ENCODE measurements at places on chromosomes 1 and 21.
A peak's percentile ranks its signal among the peaks of the same experiment; 100 is the strongest.

DNA sequence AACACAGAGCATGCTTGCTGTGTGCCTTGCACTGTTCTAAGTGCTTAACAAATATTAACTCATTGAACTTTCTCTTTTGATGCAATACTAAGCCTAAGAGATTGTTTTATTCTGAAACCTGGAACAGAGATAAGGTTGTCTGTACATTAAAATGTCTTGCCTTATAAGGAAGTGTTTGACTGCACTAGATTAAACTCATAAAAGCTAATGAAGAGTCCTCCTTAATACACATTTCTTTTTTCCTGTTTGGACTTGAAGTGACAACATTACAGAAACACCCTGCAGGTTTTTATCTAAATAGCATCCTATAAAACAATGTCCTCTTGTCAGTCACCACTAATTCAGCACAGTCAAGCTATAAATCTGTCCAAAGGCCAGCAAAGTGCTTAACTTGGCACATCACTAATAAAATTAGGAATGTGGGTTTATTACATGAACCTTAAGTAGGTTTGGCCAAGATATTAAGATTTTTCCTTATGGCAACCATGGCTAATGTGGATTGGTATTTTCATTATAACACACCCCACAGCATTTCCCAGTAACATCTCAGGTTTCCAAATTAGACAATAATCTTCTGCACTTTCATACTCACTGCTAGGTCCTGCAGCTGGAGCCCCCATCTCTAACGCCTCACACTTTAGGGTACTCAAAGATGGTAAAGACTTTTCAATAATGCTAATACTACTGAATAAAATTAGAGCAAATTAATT, 389.7 kb downstream of the LMO4 start:
- no peak for DNase-seq

- no peak for DNase-seq
Measured at GRCh38 chr1:8065369-8065768, 39.3 kb upstream of the ERRFI1 start.

GRCh38 chr1:7644086-7644485, 127.0 kb upstream of the VAMP3 start:
- no peak for DNase-seq

GRCh38 chr1:74767490-74767889, 34.5 kb downstream of the TYW3 start:
- no peak for DNase-seq

DNA sequence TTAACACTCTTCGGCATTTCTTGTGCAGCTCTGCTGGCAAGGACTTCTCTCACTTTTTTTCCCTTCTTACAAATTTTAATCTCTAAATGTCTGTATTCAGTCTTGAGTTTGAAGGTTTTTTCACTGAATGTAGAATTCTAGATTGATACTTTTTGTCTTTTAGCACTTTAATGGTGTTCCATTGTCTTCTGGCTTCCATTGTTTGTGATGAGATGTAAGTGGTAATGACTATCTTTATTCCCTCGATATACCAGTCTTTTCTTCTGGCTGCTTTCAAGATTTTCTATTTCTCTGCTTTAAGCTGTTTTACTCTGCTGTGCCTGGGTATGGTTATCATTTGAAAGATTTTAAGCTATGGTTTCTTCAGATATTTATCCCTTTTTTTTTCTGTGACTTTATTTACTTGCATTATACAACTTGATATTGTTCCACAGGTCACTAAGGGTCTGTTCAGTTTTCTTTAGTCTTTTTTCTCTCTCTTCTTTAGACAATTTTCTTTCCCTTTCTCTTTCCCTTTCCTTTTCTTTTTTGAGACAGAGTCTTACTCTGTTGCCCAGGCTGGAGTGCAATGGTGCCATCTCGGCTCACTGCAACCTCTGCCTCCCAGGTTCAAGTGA, 35.8 kb downstream of the DYRK1A start:
- DNase-seq = no peak

DNA sequence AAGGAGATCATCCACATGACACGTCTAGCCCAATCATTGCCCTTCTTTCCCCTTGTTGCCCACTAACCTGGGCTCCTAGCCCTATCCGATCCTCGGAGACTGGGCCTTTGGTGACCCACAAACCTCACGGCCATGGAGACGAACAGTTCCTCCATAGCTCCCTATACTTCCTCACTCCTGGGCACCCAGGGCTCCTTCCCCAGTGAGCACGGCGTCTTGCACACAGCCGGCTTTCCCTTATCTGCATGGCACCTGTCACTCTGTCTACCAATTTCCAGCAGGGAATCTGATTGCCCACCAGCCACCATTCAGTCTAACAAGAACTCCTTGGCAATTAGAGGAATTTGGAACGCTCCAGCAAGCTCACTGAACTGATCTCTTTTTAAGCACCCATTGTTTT, 3.1 kb downstream of the GNG4 start:
- DNase-seq = no peak

DNA sequence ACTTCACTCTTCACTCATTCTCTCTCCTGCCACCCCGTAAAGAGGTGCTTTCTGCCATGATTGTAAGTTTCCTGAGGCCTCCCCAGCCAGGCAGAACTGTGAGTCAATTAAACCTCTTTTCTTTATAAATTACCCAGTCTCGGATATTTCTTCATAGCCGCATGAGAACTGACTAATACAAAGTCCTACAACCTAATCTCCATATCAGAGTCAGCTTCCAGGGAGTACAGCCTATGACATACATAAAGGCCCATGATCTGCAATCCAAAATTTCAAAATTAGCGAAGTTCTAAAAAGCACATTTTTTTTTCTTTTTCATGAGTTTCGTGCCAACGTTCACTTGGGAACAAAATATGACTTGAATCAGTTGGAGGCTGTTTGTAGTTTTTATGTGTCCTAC, 256.9 kb upstream of the DUSP10 start:
- no peak for DNase-seq

GRCh38 chr1:212595229-212595628, 13.3 kb upstream of the ATF3 start:
- DNase-seq = no peak

GRCh38 chr1:85898861-85899260, 190.6 kb upstream of the ZNHIT6 start:
- no peak for DNase-seq

- no peak for DNase-seq
Measured at GRCh38 chr1:187032316-187032981, 203.7 kb downstream of the PLA2G4A start.

- no peak for DNase-seq
Measured at GRCh38 chr1:31216016-31216415, 23.7 kb downstream of the NKAIN1 start.

DNA sequence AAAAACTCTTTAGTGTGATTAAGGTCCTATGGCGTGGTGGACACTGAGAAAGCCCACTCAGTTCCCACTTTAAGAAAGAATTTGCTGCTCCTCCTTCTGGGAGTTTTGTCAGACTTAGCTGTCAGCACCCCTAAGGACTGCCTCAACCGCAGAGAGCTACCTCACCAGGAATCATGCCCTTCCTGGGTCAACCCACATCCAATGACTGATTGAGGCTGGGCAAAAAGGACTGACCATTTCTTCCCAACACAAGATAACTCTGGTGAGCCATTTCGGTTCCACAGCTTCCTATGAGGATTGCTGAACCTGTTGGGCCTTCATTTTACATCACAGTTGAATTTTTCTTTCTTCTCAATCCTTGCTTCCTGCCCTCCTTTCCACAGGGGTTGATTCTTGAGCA, 197.9 kb downstream of the NCAM2 start:
- DNase-seq = no peak

- DNase-seq = no peak
Measured at GRCh38 chr1:99660496-99660895, 14.6 kb downstream of the PALMD start.

DNA sequence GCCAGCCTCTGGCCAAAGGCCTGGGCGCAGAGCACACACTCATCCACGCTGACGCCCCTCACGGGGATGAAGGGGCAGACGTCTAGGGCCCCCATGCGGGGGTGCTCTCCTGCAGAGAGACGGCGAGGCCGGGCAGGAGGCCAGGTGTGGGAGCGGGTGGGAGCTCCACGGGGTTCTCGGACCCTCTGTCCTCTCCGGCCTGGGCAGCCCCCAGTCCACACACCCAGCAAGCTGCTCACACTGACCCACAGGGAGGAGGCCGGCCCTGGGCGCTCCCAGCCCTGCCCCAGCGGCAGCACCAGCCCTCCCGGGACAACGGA, 2.5 kb downstream of the FTCD start:
- no peak for DNase-seq

- DNase-seq = no peak
Measured at GRCh38 chr1:205923651-205924459, 19.4 kb downstream of the SLC26A9 start.

GRCh38 chr1:18142471-18142870, 34.9 kb downstream of the IGSF21 start:
- no peak for DNase-seq

GRCh38 chr21:45945868-45946210, 35.7 kb upstream of the COL6A1 start:
- no peak for DNase-seq

- DNase-seq = no peak
Measured at GRCh38 chr1:9792156-9793042, 31.4 kb downstream of the CLSTN1 start.

DNA sequence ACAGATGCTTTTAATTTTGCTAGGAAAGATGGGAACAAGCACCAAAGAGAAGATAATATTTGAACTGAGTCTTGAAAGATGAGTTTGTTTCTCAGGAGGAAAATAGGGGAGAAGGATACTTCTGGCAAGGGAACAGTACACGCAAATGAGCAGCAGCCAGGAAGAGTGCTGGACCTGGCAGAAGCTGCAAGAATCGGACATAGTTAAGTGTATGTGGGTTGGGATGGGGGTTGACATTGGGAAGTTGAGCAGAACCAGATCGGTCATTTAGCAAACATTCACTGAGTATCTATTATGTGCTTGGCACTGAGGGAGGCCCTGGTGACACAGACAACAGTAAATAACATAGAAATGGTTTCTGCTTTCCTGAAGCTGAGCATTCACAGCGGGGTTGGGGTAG, 198.8 kb downstream of the PLPP3 start:
- DNase-seq = no peak

GRCh38 chr1:183417772-183418491, at the start of gene NMNAT2:
NMNAT2 (minus strand) TSS chr1:183418380; CDS start chr1:183418267, 113 bp downstream.
- no peak for DNase-seq

- DNase-seq = no peak
Measured at GRCh38 chr1:204194771-204195170, 1.5 kb downstream of the KISS1 start.

GRCh38 chr1:229396585-229397206, 37.2 kb downstream of the ACTA1 start:
- no peak for DNase-seq

- DNase-seq = no peak
Measured at GRCh38 chr1:220529521-220530020, 1.6 kb downstream of the MARK1 start.

- no peak for DNase-seq
Measured at GRCh38 chr1:12454406-12455391, 163.3 kb downstream of the DHRS3 start.

- DNase-seq = no peak
Measured at GRCh38 chr1:76065270-76065669, 9.3 kb upstream of the ST6GALNAC3 start.

DNA sequence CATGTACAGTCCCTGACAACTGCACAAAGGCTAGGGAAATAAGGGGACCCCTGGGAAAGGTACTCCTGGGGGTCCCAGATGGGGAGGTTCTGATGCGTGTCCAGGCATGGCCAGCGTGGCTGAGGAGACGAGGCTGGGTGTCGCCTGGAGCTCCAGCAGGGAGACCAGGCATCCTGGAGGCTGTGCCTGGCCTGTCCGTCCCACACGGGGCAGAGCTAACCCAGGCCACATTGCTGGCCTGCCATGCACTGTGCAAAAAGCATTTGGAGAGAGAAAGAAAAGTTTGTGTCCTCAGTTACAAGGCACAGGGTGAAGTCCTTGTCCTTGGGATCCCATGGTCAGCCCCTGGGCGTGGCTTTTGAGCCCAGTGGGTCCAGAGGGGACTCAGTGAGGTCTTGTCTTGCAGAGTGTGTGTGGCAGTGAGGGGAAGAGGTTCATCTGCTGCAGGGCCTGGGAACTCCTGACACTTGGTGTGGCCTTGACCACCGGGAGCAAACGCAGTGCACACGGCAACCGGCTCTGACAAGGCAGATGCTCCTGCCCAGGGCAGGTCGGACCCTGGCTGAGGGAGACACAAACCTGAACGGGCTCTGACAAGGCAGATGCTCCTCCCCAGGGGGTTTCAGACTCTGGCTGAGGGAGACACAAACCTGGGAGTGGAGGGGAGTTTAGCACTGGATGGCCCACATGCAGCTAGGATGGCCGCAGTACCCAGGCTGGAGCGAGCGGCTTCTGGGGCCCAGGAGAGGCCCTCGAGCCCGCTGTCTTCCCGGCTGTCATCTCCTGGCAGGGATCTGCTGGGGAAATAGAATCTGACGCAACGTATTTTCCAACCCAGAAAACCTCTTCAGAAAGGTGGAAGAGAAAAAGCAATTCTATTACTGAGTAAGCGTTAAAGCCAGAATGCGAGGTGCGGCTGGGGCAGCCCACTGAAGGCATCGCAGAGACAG, 37.3 kb upstream of the COL18A1 start:
- DNase-seq = no peak

DNA sequence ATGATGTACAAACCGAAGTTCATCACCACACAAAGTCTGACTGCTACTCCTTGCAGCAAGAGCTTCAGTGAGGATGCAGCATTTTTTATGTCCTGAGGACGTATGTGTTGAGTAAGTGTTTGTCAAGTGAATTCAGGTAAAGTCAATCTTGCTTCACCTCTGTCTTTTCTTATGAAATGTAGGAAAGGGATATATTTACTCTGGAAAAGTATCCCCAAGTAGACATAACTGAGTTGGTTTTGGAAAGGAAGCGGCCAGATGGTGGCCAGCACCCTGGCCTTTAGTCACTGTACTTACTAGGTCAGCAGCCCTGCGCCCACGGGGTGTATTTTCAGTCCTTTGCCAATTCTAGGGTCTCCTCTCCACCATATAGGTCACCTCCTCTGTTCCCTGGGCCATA, 75.2 kb downstream of the SUSD4 start:
- DNase-seq = no peak

GRCh38 chr1:41866285-41866684, 52.4 kb downstream of the HIVEP3 start:
- DNase-seq = no peak

GRCh38 chr1:153805042-153805745, 30.0 kb downstream of the SLC27A3 start:
- DNase-seq = peak; percentile 36

- no peak for DNase-seq
Measured at GRCh38 chr1:116674751-116675150, 7.2 kb upstream of the IGSF3 start.

GRCh38 chr1:19028546-19029129, 72.2 kb upstream of the IFFO2 start:
- no peak for DNase-seq

GRCh38 chr21:38780879-38781278, 24.9 kb upstream of the ETS2 start:
- no peak for DNase-seq

- no peak for DNase-seq
Measured at GRCh38 chr1:9852410-9853248, 28.9 kb upstream of the CLSTN1 start.

Measured in activated CD4-positive, alpha-beta T cell treated with anti-CD3 and anti-CD28 coated beads, Interleukin-2, amount 50 U/mL, for 4 hours (primary cell).